ENCODE measurements at places on chromosomes 1 and 21.
A peak's percentile ranks its signal among the peaks of the same experiment; 100 is the strongest.

DNA sequence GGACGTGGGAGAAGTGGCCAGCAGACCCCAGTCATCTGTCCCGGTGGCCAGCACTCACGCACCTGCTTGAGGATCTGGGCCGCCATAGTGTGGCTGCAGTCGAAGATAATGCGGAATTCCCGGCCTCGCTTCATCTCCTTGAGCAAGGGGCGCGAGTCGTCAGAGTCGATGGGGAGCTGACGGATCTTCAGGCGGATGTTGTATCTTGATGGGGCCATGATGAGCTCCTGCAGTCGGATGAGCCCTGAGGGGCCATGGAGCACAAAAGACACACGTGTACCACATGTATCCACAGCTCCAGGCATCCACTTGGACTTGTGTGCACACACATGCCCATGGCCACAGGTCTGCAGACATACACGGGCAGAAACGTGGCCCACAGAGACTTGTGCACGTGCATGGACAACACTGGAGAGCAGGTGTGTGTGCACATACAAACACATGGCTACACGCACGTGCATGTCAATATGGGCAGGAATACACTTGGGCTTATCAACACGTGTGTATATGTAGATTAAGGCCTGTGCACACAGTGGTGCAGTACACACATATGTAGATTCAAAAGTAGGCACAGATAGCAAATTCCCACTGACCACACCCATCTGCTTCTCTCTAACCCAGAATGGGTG lies 162.1 kb downstream of the GRIK3 start:
- no peak for DNase-seq

- no peak for DNase-seq
These were observed 76.6 kb upstream of the ACTRT2 start for GRCh38 chr1:2944705-2945104.

GRCh38 chr1:209565759-209566678 lies 17.5 kb upstream of the CAMK1G start:
- DNase-seq: no peak

- DNase-seq: no peak
These were observed 88.9 kb downstream of the SIK1 start for GRCh38 chr21:43337901-43338655.

DNA sequence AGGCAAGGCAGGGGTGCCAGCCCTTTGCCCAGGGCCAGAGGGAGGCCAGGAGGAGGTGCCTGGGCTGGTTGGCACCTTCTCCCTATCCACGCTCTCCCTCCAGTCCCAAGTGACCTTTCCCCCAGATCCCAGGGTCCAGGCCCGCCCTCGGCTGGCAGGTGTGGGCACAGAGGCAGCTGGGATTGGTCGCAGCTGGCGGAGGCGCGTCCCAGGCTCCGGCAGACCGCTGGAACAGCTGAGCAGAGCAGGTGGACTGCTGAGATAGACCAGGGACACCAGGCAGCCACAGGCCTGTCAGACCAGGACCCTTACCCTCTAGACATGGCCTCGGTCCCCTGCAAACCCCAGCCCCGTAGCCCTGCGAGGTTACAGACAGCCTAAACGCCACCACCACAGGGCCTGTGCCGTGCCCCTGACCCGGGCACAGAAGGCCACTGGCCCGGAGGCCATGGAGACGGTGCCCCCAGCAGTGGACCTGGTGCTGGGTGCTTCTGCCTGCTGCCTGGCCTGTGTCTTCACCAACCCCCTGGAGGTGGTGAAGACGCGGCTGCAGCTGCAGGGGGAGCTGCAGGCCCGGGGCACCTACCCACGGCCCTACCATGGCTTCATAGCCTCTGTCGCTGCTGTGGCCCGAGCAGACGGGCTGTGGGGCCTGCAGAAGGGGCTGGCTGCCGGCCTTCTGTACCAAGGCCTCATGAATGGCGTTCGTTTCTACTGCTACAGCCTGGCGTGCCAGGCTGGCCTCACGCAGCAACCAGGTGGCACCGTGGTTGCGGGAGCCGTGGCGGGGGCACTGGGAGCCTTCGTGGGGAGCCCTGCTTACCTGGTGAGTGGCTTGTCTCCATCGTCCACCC lies at the start of gene SLC25A34:
Gene SLC25A34, plus strand, starts transcription at position 221 of the 854 bp plus-strand sequence. Its CDS starts 228 bp downstream, at position 449.
- peak; percentile 86 for DNase-seq

DNA sequence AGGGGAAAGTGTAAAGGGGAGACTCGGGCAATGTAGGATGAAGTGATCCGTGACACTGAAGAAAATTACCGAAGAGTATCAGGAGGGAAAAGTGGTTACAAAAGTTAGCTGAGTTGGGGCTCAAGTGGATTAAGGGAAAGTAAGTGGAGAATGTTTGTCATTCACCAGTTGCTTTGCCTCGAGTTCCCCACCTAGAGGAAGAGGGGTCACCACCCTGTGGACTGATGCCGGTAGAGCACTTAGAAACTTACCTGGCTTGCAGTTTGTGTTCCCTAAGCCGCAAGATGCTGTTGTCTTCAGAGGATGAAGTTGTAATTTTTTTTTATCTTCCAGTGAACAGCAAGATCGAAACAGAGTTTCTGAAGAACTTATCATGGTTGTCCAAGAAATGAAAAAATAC lies 1.0 kb downstream of the PER3 start:
- DNase-seq: no peak

- no peak for DNase-seq
These were observed 82.5 kb downstream of the DESI2 start for GRCh38 chr1:244735404-244735803.

- no peak for DNase-seq
These were observed 273.2 kb downstream of the BACH1 start for GRCh38 chr21:29571949-29572348.

DNA sequence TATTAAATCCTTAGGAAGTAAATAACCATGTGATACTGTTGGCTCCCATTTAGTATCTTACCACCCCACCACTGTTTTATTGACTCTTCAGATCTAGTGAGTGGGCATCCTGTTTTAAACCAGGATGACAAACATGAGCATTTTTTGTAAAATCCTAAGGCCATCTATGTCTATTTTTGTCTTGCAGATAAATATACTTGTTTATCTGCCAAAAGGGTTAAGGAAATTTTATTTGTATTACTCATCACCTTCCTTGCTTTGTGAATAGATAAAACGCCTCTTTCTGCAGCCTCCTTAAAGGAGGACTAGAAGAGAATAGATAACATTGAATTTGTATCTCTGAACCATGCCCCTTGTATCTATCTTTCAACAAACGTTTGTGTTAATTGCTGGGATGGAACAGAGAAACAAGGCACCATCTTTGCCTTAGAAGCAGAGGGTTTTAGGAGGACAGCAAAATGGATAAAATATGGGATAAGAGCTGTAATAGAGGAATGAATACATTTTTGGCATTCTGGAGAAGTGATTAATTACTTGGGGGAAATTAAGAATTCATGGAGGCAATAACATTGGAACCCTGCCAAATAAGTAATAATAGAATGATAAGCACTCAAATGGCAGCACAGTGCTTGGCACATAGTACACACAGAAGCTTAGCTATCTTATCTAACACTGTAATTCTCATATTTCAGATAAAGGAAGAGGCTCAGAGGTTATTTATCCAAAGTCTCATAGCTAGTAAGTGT lies 14.7 kb downstream of the YTHDF2 start:
- no peak for DNase-seq

GRCh38 chr21:38993561-38993960 lies 187.8 kb downstream of the ETS2 start:
- no peak for DNase-seq

DNA sequence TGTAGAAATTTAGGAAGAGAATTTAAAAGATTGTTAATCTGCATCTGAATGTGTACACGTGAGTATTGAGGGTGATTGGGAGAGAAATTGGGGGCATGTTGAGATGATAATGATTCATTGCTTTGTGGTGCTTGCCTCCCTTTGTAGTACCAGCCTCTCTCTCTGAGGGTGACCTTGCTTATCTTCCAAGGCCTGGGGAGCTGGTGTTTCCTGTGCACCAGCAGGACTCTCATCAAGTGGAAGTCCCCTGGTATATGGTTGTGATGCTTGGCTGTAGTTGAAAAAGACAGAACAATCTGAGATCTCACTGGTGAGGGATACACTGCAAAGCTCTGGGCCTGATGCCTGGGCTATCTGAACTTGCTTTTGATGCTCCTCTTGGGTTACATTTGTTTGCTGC lies 4.0 kb downstream of the TCHHL1 start:
- no peak for DNase-seq

DNA sequence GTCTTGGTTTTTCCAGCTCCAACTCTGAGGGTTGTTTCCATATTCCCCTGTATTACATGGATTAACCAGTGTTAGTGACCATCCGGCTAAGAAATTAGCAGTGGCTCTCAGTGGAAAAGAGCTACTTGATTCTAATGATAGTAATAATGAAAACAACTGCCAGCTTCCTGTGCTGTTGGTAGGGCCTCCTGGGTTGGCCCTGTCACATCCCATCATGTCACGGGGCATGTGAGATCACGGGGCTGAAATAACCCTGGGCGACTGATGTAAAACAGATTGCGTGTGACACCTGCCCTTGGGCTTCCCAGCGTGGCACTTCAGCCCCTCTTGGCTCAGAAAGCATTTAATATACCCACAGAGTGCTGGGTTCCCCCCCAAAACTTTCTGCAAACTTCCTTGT lies 149.0 kb downstream of the ROR1 start:
- no peak for DNase-seq
